ENCODE measurements at places on chromosomes 3 and 15.

DNA sequence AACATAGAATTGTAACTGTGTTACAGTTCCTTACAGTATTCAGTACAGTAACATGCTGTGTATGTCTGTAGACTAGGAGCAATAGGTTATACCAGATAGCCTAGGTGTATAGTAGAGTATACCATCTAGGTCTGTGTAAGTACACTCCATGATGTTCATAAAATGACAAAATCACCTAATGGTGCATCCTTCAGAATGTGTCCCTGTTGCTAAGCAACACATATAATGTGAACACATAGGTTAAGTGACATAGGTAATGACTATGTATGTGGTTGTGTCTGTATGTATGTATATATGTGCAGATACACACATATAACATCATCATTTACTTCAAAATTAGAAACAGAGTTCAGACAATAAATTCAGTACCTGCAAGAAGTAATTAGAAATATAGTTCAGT, 146.8 kb upstream of the GAP43 start:
- no peak for DNase-seq

DNA sequence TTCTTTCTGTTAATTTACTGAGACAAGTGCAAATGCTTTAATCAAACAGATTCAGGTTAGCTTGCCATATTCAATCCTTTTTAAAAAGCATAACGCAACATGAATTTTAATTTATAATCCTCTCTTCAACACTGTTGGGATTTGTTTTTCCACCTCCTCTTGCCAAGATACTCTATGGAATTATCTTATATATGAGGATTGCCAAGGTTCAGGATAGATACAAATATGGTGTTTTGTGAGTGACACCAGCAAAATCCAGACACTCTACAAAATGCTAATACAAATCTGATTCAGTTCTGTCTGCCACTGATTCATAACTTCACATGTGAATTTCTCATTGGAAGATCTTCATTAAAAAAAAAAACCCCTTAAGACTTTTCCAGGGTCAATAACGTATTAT, 104.8 kb downstream of the FBN1 start:
- no peak for DNase-seq

DNA sequence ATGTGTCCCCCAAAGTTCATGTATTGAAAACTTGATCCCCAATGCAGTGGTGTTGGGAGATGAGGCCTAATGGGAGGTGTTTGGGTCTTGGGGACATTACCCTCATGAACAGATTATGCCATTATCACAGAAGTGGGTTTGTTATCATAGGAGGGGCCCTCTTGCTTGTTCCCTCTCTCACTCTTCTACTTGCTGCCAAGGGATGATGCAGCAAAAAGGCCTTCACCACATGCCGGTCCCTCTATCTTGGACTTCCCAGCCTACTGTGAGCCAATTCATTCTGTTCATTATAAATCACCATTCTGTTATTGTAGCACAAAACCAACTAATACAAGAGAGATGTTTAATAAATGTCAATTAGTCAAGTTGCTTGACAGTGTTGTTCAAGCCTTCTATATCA, 47.2 kb downstream of the FAM227B start:
- no peak for DNase-seq

DNA sequence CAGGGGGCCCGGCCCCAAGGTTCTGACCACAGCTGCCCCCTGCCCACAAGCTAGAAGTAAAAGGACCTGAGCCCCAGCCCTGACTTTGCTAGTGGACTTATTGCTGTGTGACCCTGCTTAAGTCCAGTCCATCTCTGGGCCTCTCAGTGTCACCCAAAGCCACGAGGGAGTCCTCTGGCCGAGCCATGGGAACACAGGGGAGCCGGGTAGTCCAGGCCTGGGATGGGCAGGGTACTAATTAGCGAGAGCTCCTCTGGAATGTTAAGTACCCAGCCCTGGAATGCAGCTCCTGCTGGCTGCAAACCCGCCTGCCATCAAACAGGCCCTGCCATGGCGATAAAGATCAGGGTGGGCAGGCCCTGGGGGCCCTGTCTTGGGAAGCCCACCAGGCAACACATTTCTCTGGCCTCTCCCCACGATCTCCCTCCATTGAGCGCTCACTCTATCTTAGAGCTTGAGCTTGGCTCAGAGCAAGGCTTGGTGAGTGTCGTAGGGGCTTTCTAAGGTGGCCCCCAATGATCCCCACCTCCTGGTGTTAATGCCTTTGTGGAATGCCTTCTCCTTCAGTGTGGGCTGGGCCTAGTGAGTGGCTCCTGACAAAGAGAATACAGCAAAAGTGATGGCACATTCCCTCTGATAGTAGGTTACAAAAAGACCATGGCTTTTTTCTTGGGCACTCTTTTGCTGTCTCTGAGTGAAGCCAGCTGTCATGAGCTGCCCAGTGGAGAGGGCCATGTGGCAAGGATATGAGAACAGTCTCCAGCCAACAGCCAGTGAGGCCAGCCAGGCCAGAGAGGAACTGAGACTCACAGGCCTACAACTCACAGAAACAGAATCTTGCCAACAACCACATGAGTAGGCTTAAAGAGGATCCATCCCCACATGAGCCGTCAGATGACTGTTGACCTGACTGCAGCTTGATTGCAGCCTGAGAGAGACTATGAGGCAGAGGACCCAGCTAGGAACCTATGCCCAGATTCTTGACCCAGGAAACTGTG, 133.1 kb downstream of the SMAD6 start:
- DNase-seq, result peak; percentile 96

DNA sequence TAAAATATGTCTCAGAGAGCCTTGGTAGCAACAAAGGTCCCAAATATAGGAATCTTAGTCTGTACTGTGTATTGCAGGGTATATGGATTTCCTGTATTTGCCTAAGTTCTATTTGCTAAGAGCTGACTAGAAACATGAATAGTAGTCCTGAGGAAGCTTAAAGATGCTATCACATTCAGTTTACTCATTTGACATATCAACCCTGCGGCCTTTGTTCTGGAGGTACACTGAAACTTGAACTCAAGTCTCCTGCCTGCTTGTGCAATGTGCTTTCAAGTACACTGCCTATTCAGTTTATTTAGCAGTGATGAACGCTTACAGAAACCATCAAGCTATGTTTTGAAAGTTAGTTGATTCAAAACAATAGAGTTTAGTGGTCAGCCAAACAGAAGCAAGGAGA, 21.1 kb downstream of the IL1RAP start:
- DNase-seq, result no peak

DNA sequence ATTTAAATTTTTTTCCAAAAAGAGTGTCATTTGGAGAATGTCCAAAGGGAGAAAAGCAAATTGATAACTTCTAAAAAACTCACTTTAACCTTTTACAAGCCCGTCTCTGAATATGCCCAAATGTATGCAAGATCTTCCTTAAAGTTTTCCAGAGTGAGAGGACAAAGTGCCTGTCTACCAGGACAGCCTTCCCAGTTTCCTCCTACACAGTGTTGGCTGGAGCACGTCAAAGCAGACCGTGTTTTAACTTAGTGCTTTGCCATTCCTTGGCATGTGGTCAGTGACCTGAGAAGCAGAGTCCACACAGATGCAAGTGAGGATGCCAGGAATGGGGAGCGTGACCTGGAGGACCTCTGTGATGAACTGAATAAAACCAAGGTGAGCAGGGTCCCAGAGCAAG, 245.7 kb downstream of the FAM43A start:
- DNase-seq, result no peak
